ENCODE measurements at places on chromosomes 3 and 15. TPM values are rescaled to one million over a fixed set of nuclear protein-coding genes. Genes with fewer than 3 reads are reported as not detected.

DNA sequence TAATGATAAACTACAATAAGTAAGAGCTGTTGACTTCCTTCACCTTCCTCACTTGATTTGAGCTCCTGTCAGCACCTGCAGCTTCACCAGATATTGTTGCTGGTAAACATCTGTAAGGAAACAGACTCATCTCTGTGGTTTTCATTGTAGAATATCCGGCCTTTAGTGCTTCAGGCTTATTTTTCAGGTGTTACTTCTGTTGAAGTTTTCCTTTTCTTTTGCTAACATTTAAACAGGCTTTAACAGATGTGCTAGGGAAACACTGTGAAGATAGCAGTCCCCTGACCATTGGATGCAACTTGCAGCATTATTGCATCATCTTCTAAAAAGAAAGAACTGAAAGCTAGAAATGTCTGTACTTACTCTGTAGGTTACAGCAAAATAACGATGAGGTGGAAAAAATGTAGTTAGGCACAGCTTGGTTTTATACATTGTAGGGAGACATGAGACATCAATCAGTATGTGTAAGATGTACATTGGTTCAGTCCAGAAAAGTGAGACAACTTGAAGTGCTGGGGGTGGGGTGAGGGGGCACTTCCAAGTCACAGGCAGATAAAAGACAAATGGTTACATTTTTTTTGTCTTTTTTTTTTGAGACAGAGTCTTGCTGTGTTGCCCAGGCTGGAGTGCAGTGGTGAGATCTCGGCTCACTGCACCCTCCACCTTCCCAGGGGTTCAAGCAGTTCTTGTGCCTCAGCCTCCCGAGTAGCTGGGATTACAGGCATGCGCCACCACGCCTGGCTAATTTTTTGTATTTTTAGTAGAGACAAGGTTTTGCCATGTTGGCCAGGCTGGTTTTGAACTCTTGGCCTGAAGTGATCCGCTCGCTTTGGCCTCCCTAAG is 10.2 kb downstream of the EDEM1 start:
- no peak for DNase-seq

DNA sequence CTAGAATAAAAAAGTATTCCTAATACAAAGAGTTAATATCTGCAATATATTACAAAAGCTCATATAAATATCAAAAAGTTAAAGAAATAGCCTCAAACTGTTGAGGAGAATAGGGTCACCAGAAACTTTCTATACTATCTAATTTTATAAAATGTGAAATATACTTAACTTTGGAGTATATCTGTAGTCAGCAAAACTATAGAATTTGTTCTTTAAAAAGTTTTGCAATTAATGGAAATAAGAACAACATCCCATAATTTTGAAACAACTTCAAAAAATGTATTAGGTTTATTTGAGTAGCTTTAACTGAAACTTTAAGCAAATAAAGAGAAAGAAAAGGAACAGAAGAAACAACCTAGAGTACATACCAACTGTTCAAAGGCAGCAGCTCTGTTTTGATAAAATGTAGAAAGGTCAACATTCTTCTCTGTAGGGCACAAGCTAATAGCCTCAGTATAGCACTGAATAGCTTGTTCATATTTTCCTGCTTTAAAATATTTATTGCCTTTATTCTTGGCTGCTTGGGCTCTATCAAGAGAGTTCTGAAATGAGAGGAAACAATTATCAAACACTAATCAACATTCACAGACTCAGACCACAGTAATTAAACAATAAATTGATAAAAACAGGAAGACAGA is 14.3 kb downstream of the TOMM70 start:
- DNase-seq, result no peak

Gene HYAL1
- 6.9 TPM for total RNA-seq

Gene GPR62
- not detected for total RNA-seq
